ENCODE measurements at places on chromosomes 7 and 10.
A peak's percentile ranks its signal among the peaks of the same experiment; 100 is the strongest.

DNA sequence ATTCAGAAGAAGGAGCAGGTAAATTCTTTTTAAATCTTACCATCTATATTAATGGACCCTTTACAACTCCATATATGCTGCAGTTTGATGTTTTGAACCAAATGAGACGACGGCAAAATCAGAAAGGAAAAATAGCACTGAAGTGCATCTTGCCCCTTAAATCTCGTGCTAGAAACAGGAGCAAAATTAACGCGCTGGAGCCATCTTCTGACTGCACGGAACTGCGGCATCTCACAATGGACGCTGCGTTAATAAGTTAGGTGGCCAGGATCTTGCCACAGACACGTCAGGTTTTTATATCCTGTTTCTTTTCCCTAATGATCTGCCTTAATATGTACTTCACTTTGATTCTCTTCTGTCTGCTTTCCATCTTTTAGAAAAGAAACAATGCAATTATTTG is 354.5 kb downstream of the TFEC start:
- peak; percentile 6 for DNase-seq

- DNase-seq, result no peak
These were observed 265.0 kb downstream of the MAD1L1 start for GRCh38 chr7:1967512-1968396.

- no peak for DNase-seq
These were observed 326.2 kb upstream of the KAT6B start for GRCh38 chr10:74500026-74500704.

DNA sequence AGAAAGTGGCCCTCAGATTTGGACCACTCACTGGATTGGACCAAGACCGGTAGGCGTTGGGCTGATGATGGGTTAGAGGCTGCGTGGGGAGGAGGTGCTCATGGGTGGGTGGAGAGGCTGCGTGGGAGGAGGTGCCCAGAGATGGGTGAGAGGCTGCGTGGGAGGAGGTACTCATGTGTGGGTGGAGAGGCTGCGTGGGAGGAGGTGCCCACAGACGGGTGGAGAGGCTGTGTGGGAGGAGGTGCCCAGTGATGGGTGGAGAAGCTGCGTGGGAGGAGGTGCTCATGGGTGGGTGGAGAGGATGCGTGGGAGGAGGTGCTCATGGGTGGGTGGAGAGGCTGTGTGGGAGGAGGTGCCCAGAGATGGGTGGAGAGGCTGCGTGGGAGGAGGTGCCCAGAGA is 346.3 kb downstream of the PAXIP1 start:
- DNase-seq, result no peak
